ENCODE measurements at places on chromosomes 16 and 17.

DNA sequence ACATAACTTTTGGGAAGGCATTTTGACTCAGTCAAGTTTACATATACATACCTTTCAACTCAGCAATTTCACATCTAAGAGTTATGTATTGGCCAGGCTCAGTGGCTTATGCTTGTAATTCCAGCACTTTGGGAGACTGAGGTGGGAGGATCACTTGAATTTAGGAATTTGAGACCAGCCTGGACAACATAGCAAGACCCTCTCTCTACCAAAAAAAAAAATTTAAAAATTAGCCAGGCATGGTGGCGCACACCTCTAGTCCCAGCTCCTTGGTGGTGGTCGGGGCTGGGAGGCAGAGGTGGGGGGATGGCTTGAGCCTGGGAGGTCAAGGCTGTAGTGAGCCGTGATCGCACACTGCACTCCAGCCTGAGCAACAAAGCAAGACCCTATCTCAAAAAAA lies 79.3 kb downstream of the AATF start:
- no peak for DNase-seq

GRCh38 chr16:56551796-56552738 lies 12.8 kb upstream of the MT4 start:
- no peak for DNase-seq

- no peak for DNase-seq
These were observed 86.4 kb downstream of the GAS7 start for GRCh38 chr17:10111907-10112452.

DNA sequence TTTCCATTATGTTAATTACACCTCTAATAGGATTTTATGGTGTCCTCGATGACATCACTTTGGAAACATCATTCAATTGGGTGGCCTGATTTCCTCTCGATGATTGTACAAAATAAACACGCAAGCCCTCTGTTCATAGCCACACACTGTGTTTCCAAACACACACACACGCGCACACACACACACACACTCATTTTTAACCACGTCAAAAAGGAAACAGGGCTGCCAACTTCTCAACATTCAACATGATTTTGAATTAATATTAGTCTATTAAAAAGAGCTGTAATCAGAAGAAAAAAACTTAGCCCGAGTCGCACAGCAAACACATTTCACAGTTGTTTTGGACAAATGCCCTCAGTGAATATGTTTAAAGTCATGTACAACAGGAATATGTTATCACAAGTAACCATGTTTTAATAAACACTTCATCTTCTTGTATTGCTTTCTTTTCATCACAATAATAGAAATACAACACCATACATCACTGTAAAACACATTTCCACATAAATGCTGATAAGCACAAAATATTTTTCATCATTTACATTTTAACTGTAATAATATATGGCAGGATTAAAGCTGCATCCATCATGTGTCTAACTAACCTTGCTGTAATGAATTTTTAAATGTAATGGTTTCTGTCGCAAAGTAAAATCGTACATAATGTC lies 219.1 kb upstream of the IRX3 start:
- no peak for DNase-seq

GRCh38 chr17:65441053-65441605 lies 120.3 kb downstream of the AXIN2 start:
- no peak for DNase-seq

DNA sequence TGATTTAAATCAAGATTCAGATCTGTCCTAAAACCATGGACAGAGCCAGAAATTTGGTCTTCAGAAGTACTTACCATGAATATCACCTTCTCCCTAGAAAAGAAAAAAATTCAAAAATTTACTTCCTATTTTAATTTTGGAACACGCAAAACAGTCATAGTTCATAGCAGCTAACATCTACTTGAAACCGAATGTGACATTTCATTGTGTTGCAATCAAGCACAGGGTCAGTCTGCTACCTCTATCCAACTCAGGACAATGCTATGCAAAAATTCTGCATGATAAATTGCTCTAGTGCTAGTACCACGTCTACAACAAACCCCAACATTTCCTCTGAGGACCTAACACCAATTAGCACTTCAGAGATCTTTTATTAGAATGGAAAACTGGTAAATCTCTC lies 7.7 kb downstream of the JPT1 start:
- no peak for DNase-seq

DNA sequence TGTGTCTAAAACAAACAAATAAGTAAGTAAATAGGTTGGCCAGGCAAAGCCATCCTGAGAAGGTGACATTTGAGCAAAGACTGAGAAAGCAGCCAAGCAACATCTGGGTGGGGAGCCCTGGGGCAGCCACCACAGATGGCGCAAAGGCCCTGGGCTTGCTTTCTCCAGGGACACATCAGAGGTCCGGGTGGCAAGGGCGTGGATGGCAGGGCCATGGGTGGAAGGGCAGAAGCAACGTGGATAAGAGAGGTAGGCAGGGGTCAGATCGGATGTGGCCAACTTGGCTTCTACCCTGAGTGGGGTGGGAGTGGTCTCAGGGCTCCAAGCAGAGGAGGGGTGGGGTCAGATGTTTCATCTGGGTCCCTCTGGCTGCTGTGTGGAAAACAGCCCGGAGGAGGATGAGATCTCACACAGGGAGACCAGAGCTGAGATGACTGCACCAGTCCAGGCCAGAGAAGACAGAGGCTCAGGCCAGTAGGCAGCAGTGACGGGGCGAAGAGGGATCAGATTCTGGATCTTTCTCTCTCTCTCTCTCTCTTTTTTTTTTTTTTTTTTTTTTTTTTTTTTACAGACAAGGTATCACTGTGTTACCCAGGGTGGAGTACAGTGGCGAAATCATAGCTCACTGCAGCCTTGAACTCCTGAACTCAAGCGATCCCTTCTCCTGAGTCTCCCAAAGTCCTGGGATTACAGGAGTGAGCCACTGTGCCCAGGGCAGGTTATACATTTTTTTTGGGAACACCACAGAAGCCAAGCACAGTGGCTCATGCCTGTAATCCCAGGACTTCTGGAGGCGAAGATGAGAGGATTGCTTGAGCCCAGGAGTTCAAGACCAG lies 6.1 kb upstream of the SPN start:
- DNase-seq: no peak

GRCh38 chr16:56087626-56088025 lies 103.7 kb upstream of the GNAO1 start:
- DNase-seq: no peak

DNA sequence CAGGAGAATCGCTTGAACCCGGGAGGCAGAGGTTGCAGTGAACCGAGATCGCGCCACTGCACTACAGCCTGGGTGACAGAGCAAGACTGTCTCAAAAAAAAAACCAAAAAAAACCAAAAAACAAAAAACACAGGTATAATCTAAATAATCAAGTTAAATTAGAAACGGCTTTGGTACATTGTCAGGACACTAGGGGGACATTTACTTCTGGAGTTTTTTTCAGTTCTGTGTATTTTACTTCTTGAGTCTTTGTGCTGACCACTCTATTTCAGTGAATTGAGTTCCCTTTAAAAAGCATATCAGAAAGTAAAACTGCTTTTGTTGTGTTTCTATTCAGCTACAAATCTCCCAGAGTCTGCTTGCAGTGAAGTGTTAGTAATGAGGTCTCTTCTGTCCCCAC lies 36.3 kb downstream of the DHRS7B start:
- no peak for DNase-seq

- no peak for DNase-seq
These were observed 20.7 kb downstream of the TOX3 start for GRCh38 chr16:52526116-52526828.

GRCh38 chr17:18368946-18369345 lies 5.6 kb upstream of the SHMT1 start:
- DNase-seq: no peak

DNA sequence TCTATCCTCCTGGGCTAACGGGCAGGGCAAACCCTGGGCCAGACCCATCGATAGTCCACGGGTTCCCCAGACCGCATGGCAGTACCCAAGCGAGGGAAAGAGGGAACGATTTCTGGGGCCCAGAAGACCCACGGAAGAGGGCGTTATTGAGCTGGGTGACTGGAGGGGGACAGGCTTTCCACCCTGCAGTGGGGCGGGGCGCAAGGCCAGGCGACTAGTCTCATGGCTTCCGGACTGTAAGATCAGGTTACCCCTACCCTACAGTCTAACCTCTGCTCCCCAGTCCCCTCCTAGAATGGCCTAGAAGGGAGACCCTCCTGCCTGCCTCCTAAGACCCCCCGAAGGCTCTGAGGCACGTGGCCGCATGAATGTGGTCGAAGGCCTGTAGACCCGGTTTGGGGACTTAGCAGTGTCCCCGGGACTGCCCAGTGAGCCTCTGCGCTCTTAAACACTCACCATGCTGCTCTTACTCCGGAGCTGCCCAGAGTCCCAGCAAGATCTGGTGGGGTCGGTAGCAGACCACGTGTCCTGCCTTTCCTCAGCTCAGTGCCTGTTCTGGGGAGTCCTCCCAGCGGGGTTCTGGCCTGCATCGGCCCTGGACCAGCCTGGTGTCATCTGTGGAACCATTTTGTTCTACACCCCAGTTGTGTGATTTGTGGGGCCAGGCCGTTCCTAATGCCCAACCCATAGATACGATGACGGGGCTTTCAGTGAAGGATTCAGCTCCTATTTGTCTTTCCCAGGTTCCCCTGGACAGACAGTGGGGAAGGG lies 13.2 kb upstream of the AURKB start:
- DNase-seq: no peak

DNA sequence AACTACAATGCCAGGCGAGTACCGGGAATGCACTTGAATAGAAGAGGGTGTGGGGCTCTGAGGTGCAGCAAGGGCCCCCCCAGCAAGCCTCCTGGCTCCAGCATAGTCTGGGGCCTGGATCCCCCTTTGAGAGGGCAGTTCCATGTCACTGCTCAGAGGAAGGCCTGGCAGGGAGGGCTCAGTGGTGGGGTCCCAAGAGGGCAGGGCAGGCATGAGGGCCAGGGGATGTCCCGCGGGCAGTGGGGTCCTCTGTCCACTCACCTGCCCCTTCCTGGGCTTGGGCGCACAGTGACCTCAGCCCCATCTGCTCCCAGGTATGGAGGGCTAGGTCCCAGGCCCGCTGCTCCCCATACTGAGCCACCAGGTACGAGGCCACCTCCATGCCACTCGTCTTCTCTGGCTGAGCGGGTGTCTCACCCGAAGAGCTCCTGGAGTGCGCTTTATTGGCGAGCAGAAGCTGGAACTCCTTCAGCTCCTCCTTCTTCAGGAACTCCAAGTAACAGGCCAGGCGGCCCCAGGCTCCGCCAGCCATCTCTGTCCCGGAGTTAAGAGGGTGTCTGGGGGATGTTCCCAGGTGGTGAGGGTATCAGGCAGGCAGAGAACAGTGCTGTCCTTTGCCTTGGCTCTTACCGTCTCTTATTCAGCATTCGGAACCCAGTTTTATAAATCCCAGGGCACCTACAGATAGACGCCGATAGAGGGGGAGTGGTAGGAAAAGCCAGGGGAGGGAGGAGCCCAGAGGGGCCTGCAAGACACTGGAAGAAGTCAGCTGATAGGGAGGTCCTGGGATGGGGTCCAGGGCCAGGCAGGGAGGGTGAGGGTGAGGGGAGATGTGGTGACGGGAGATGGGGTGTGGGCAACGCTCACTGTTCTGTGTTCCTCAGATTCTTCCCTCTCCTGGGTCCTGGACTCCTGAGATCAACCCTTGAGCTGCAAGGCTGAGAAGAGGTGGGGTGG lies 605 bp downstream of the NLRP1 start:
- no peak for DNase-seq

GRCh38 chr16:14303639-14304394 lies 232.7 kb downstream of the MRTFB start:
- DNase-seq: no peak

DNA sequence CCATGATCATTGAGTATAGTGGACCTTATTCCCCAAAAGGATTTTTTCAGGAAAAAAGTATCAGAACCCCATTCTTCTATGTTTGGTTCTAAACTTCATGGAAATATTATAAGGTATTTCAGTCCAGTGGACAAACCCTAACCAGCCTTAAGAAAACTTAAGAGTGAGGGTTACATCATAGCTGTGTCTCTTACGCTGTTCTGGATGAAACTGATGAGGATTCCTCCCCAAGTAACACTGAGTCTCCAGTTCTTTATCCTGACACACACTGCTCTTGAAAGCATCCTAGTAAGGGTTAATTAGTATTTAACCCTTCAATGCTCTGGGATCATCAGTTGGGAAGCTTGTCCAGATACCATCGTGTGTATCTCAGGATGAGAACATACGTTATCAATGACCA lies 5.0 kb downstream of the LYRM1 start:
- DNase-seq: no peak

- no peak for DNase-seq
These were observed 149.7 kb downstream of the HAPSTR1 start for GRCh38 chr16:9241177-9241576.

- no peak for DNase-seq
These were observed 77.7 kb downstream of the AATF start for GRCh38 chr17:37026531-37026869.

GRCh38 chr17:35705705-35706104 lies 25.7 kb upstream of the RASL10B start:
- DNase-seq: no peak

DNA sequence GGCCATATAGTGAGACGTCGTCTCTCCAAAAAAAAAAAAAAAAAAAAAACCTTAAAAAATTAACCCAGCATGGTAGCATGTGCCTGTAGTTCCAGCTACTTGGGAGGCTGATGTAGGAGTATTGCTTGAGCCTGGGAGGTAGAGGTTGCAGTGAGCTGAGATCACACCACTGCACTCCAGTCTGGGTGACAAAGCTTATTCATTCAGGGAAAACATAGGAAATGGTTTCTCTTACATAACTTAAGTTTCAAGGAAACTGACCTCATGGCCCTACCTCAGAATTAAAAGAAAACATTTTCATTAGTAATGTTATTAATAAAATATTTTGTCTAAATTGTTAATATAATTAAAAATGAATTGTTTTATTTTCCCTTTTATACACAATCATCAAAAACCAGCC lies 31.4 kb downstream of the COG1 start:
- DNase-seq: no peak

- DNase-seq: no peak
These were observed 50.5 kb upstream of the CHMP6 start for GRCh38 chr17:80941171-80941570.

DNA sequence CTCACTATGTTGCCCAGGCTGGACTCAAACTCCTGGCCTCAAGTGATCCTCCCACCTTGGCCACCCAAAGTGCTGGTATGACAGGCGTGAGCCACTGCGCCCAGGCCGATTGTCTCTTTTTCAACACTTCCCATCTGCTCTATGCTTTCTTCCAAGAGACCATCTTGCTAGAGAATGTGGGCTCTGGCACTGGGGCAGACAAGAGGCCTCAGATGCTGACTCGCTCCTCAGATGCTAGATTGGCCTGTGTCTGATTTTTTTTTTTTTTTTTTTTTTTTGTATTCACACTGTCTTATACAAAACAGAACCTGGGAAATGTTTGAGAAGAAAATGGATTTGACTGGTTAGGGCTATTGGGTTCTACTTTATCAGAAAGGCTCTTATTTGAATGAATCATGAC lies 58.2 kb downstream of the CYB5D2 start:
- no peak for DNase-seq

DNA sequence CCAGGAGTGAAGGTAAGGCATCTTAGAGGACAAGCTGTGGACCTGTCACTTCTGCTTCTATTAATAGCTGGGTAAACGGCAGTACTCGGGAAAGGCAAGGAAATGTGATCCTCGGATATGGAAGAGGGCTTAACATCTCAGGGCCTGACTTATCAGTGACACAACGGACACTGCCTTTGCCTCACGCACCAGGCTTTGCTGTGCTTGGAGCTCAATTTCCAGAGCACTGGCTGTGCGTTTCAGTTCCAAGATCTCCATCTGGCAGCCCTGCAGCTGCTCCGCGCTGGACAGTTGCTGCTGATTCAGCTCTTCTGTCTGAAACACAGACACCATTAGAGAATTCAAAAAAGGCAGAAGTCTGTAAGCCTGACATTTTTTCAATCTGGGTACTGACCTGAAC lies 3.5 kb downstream of the KRT40 start:
- DNase-seq: peak; percentile 20

Data from smooth muscle cell of the brain vasculature (primary cell).